ENCODE measurements at places on chromosomes 3 and 15.

DNA sequence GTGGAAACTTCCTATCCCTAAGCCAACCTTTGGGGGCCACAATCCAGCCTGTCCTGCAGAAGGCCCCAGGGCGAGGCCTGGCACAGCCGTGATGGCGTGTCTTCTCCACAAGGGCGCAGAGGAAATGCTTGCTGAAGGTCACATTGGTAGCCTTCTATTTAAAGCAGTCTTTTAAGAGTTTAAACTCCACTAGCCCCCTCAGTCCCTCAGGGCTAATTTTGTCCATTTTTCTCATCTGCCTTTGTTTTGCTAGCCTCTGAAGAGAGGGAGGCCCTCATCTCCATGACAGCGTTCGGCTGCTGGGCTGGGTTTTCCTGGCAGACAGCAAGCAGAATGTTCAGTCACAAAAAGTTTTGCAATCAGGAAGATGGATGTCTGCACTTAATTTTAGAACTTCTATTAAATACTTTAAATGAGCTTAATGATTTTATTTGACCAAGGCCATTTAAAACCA lies 40.8 kb downstream of the RARB start:
- no peak for DNase-seq

GRCh38 chr3:34675383-34676120 lies 877.1 kb downstream of the PDCD6IP start:
- DNase-seq: no peak

DNA sequence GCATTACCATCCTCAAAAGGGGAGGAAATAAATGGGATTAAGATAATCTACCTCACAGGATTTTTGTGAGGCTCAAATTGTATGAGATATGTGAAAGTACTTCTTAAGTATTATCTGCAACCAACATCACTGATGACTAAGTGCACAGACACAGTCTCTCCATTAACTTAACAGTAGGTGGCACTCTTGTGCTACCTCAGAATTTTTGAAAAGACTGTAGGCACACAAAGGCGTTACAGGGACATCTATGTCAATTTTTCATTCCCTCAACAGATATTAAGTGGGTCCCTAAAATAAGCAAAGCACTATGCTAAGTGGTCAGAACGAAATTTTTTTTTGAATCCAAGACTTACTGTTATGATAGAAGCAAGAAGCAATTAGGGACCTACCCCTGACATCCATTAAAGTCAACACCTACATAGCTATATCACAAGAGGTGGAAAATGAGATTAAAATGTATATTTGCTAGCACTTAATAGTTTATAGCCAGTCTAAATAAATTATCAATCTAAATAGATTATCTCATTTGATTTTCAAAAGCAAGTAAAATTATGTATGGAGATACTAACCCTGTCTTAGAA lies 52.9 kb downstream of the RYK start:
- no peak for DNase-seq

- DNase-seq: peak; percentile 62
These were observed 25.9 kb downstream of the SMAD3 start for GRCh38 chr15:67091071-67091979.

DNA sequence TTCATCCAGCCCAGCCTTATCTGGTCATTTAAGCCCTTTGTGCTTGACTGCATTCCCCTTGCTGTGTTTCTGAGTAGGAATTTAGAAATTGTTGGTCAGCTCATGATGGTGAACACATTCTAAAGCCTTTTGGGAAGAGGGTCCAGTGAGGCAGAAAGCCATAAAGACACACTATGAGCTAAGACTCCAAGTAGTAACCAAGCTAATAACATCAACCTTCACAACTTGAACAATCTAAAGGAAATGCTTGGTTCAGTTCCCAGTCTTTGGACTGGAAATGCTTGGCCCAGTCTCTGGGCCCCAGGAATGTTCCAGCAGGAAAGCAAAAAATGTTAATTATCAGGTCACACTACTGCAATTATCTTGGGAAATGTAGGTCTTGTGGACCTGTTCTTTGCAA lies 7.7 kb downstream of the PLSCR1 start:
- DNase-seq: no peak

GRCh38 chr3:64417816-64418215 lies 192.6 kb upstream of the PRICKLE2 start:
- DNase-seq: no peak

DNA sequence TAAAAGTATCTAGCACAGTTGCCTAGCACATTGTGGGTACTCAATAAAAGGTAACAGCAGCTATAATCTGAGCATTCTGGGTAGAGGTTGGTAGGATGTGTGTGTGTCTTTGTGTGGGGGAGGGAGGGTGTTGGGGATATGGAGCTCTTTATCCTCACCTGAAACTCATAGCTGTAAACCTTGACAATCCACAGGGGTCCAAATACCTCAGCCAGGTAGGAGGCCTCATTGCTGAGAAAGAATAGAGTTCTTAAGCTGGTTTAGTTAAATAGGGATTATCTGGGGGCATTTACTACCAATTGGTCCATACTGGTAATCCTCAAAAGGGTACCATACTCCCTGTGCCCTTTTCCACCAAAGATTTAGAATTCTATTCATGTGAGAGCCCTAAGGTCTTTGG lies 3.9 kb downstream of the SERF2 start:
- no peak for DNase-seq

DNA sequence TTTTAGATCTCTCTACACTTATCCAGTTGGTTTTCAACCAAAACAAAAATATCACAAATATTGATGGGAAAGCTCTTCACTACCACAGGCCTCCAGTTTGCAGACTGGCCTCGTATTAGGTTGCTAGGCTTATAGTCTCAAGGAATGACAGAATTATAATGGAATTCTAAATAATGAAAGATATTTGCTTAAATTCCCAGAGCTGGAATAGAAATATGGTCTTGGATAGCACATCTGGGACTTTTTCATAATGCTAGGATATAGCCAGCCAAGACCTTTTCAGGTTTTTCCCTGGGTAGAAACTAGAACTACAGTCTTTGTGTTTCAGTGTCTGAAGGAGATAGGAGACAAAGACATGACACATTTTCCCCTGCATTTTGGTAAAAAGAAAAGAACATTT lies 121.9 kb upstream of the STAC start:
- DNase-seq: no peak

- DNase-seq: no peak
These were observed 25.8 kb downstream of the NUP210 start for GRCh38 chr3:13394363-13394762.

GRCh38 chr3:159005137-159005536 lies 203.3 kb downstream of the MFSD1 start:
- DNase-seq: no peak

- no peak for DNase-seq
These were observed 28.3 kb downstream of the SLC2A2 start for GRCh38 chr3:170997961-170998913.

- no peak for DNase-seq
These were observed 3.5 kb downstream of the ABHD2 start for GRCh38 chr15:89091627-89092220.

DNA sequence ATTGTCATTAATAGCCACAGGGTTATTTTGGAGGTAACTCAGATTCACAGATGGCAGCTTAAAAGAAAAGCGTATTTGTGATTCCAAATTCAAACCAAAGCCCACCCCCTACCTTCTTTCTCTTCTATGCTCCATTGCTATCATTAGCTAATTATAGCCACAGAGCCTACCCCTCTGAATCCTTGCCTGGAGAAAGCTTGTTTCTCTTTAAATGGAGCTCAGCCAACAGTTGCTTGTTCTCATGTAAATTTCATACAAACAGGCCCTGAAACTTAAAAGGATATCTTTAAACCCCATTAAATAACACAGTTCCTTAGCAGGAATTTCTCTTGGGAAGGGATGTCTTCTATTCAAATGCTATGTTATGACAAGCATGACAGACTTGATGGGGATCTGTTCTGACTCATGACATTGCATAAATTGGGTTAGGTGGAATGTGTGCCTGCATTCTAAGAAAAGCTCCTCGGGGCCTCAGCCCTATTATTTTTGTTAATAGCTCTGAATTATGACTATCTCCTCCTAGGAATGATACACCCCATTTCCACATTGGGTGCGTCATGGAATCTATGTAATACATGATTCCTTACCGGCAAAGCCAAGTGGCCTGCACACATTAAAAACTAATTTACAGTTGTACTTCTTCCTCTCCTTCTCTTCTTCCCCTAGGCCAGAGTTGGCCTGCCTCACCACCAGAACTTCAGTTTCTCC lies 265.8 kb downstream of the TAFA4 start:
- no peak for DNase-seq

DNA sequence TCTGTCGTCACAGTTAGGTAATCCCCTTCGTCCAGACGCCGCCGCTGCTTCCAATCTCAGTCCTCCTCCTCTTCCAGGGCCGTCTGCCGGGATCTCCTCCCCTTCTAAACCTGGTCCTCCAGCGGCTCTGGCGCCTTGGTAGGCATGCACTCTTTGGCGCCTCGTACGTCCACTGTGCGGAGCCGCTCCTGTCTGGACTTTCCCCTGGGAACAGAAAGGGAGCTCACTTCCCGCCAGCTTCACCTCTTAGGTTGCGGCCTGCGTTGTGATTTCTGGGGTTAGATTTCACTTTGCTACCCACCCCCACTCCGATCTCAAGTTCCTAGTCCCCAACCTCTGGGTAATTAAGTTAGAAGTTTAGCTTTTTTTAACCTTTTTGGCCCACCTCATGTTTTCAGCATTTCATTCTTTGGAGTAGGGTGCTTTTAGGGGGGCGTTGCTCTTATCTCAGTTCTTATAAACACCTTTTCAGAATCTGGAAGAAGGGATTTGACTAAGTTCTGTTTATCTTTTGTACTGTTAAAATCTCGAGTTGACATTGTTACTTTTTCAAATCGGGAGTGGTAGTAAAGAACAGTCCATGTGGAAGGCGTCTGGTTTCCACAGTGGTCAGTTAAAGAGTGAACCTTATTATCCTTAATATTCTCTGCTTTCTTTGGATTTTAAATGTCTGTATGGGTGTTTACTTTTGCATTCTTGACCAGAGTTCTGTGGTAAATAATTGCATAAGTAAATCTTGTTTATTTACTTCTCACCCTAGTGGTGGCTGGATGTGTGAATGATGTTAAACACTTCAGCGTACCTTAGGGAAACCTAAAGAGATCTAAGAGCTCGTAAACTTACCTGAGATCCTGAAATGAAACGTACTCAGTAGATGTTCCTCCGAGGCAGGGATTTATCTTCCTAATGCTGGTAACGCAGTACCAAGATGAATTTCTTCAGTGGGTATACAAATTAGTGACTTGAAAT lies 611 bp downstream of the CTDSPL2 start:
- no peak for DNase-seq

GRCh38 chr3:110576960-110577359 lies 494.7 kb upstream of the NECTIN3 start:
- no peak for DNase-seq

Data from activated T-cell treated with anti-CD3 and anti-CD28 coated beads, Interleukin-2, amount 50 U/mL, for 1 hour (primary cell).